ENCODE measurements at places on chromosomes 3 and 15.

- peak overlapping the region; percentile 84 for H3K27ac ChIP-seq
- peaks cover 5% of the 10 kb centered on the region for H3K4me1 ChIP-seq
- no peaks in the 10 kb centered on the region for H3K27me3 ChIP-seq
- H3K4me3 ChIP-seq, result no peak overlapping the region
- no peak for DNase-seq
These were observed 3.8 kb downstream of the PLD1 start for GRCh38 chr3:171806200-171807128.

- H3K27me3 ChIP-seq, result no peaks in the 10 kb centered on the region
- no peak overlapping the region for H3K27ac ChIP-seq
These were observed 11.0 kb downstream of the ETV5 start for GRCh38 chr3:186097663-186098451.

GRCh38 chr3:40321818-40322217 is 12.3 kb downstream of the EIF1B start:
- H3K36me3 ChIP-seq, result no peaks in the 10 kb centered on the region
- H3K27me3 ChIP-seq, result no peaks in the 10 kb centered on the region
- no peak for DNase-seq
- no peak overlapping the region for H3K4me3 ChIP-seq
- no peaks in the 10 kb centered on the region for H3K4me1 ChIP-seq

GRCh38 chr15:62748196-62748595 is 294.4 kb upstream of the TPM1 start:
- H3K4me3 ChIP-seq, result no peak overlapping the region
- H3K36me3 ChIP-seq, result no peaks in the 10 kb centered on the region
- no peaks in the 10 kb centered on the region for H3K27me3 ChIP-seq

DNA sequence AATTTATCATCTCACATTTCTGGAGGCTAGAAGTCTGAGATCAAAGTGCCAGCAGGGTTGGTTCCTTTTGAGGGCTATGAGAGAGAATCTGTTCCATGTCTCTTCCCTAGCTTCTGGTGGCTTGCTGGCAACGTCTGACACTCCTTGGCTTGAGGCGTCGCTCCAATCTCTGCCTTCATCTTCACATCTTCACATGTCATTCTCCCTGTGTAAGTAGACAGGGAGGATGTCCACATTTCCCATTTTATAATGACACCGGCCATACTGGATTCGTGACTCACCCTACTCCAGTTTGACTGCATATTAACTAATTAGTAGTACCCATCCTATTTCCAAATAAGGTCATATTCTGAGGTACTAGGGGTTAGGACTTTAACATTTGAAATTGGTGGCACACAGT is 17.5 kb upstream of the ARHGAP31 start:
- DNase-seq, result no peak
- H3K27ac ChIP-seq, result no peak overlapping the region
- no peaks in the 10 kb centered on the region for H3K4me1 ChIP-seq
- H3K36me3 ChIP-seq, result no peaks in the 10 kb centered on the region

- peak overlapping the region; percentile 56 for H3K27ac ChIP-seq
- no peaks in the 10 kb centered on the region for H3K27me3 ChIP-seq
- no peaks in the 10 kb centered on the region for H3K36me3 ChIP-seq
- H3K4me3 ChIP-seq, result no peak overlapping the region
- H3K4me1 ChIP-seq, result no peaks in the 10 kb centered on the region
- DNase-seq, result peak; percentile 74
These were observed 67.2 kb downstream of the EIF4E3 start for GRCh38 chr3:71657831-71658530.

DNA sequence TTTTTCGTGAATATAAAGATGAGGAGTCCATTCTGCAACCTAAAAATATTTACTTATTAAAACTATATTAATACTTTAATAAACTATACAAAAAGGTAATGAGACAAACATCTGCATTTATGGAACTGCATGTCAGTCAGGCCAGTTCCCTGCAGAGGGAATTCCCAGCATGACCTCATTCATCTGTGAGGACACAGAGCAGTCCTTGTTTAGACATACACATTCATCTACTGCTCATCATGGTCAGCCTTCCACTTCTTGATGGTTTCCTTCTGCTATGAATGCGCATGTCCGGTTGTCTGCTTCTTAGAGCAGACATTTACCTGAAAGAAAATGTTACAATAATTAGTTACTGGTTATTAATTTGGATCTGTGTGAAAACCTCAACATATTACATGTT is 3.3 kb upstream of the ACTR8 start:
- H3K4me1 ChIP-seq, result peaks cover 10% of the 10 kb centered on the region
- no peak for DNase-seq
- no peaks in the 10 kb centered on the region for H3K27me3 ChIP-seq
- H3K36me3 ChIP-seq, result no peaks in the 10 kb centered on the region

DNA sequence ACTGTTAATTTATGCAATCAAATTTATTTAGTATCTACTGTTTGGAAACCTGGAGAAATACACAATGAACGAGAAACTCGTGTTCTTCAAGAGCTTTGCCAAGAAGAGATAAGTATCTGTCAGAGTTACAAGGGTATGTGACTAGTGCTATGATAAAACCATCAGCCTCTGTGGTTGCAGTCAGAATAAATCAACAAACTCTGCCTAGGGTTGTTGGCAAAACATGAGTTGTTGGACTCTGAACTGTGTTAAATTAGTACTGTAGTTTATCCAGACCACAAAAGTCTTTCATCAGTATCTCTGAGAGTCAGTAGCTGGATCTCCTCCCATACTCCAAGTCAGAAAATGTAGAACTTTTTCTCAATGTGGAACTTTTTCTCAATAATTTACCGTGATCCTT is 918.4 kb downstream of the NAALADL2 start:
- no peak overlapping the region for H3K4me3 ChIP-seq
- H3K4me1 ChIP-seq, result no peaks in the 10 kb centered on the region
- H3K36me3 ChIP-seq, result no peaks in the 10 kb centered on the region
- H3K27me3 ChIP-seq, result no peaks in the 10 kb centered on the region
- DNase-seq, result no peak
- H3K27ac ChIP-seq, result no peak overlapping the region
